ENCODE measurements at places on chromosomes 12 and 14. TPM values are rescaled to one million over a fixed set of nuclear protein-coding genes. Genes with fewer than 3 reads are reported as not detected.

DNA sequence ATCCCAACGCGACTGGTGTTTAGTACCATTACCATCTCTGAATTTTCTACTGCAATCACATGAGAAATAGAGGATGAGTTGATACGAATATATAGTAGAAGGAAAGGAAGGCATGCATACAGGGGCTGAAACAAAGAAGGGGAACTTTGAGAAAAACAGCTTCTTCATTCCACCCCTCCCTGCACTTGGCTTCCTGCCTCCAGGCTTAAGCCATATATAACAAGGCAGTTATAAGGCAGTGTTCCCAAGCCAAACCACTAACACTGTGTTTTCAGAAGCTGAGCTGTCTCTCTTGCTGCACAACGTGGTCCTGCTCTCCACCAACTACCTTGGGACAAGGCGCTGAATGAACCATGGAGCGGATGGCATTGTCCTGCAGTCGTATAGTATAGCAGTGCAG is 11.0 kb downstream of the LETMD1 start:
- DNase-seq: no peak

DNA sequence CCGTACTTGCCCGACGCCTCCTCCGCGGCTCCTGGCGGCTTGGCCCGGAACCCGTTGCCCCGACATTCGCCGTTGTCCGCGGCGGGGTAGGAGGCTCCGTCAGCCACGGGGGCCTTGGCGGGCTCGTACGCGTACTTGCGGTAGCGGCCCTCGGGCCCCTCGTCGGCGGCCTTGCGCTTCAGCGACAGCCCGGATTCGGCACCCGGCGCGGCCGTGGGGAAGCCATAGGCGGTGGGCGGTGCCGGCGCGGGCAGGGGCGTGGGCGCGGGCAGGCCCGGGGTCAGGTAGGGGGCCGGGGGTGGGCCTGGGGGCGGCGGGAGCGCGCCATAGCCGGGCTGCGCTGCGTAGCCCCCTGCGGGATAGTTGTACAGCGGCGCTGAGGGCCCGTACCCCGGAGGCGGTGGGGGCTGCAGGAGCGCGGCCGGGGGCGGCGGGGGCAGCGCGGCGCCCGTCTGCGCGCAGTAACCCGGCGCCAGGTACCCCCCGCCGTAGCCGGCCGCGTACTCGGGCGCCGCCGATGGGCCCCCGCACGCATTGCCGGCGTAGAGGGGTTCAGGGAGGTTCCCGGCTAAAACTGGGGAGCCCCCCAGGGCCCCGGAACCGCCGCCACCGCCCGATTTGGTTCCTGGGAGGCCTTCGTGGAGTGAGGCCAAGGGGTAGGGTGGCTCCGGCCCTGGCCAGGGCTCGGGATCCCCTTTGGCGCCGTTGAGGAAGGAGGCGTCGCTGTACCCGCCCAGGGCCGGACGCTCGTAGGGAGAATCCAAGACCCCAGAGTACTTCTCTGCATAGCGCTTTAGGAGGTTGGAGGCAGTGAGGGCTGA is 26.9 kb downstream of the FIGNL2 start:
- no peak for DNase-seq

The SAV1 gene
- 19.5 TPM for polyA plus RNA-seq

The MYF6 gene
- polyA plus RNA-seq: 0.06 TPM

Measured in BJ (cell line).